ENCODE measurements at places on chromosomes 12 and 14.

GRCh38 chr12:85036234-85036707 is at the start of the genes LRRIQ1 and TSPAN19:
Gene LRRIQ1, plus strand, starts transcription at chr12:85036351. Its CDS starts 1,826 bp downstream, at chr12:85038177.
Gene TSPAN19, minus strand, starts transcription at chr12:85036277. Its CDS starts 6,331 bp downstream, at chr12:85029946.
- peak; percentile 65 for DNase-seq

DNA sequence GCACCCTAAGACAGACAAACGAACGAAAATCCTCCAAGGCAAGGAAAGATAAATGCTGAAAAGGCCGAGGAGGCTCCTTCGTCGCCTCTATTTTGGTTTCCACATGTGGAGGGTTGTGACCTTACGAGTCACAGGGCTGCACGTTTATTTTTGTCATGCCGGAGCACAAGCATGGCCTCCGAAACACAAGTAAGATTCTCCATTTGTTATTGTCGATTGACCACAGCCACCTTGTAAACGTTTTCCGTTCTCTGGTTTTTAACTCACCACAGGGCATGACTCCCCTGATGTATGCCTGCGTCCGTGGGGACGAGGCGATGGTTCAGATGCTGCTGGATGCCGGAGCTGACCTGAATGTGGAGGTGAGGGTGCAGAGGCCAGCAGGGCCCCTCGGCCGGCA is 73.1 kb upstream of the PWP1 start:
- no peak for DNase-seq

- DNase-seq, result no peak
Measured at GRCh38 chr14:61468063-61468825, 146.9 kb downstream of the PRKCH start.

DNA sequence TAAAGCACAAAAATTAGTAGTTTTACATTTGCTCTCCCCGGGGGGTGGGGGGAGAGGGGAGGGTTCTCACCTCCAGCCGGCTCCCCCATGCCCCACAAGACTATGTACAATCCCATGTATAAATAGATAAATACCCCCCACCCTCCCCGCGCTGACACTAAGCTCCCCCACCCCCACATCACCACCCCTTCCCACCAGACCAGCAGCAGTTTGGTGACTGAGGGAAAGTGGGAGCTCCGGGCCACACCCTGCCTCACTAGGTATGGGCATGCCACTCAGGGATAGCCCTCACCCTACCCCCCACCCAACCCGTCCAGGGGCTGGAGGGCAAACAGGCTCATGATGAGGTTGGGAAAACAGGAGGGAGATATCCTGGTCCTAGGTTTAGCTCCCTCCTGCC is 1.9 kb upstream of the PRKAG1 start:
- no peak for DNase-seq

DNA sequence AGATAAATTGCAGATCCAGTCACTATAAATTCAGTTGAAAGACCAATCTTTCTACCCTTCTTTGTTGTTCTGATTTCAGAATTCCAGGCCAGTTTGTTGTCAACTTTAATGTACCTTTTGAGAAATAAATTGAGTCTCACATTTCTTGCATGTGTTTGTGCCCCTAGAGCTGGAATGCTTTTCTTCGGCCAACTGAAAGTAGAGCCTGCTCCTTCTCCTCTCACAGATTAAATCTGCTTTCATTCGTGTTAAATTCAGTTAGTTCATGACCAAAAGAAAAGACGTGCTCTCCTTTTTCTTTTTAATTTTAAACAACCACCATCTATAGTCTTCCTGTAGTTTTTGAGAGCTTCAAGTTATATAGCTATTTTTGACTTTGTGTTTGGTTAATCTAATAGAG is 22.9 kb downstream of the SOCS2 start:
- DNase-seq, result no peak

DNA sequence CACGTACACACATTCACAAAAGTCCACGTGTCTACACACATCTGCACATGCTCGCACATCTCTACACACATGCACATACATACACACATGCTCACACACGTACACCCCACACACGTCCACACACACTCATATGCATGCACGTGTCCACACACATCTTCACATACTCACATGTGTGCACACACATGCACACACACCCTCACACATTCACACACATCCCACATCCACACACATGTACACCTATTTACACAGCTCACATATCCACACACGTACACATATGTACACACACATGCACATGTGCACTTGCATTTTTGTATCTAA is 3.6 kb downstream of the ADGRD1 start:
- no peak for DNase-seq

- DNase-seq, result no peak
Measured at GRCh38 chr12:96103067-96103644, 67.8 kb upstream of the LTA4H start.

DNA sequence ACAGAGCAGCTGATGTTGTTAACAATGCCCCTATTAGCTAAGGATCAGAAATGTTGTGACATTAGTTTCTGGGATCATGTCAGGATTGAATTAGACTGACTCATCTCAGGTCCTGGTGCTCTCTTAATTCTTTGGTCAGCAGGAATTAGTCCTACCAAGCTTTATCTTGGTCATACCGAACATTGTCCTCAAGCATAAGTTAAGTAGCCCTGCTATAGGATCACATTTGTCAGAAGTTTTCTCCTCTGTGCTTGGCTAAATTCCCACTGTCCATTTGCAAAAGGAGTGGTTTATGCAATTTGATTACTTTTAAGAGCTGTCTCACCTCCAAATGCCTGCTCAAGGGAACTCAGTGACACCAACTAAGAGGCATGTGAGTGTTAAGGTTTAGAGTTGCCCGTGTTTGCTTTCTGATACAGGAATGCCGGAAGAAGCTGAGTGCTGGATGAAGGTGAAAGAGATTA is 48.4 kb upstream of the IFNG-AS1 start:
- DNase-seq, result no peak

DNA sequence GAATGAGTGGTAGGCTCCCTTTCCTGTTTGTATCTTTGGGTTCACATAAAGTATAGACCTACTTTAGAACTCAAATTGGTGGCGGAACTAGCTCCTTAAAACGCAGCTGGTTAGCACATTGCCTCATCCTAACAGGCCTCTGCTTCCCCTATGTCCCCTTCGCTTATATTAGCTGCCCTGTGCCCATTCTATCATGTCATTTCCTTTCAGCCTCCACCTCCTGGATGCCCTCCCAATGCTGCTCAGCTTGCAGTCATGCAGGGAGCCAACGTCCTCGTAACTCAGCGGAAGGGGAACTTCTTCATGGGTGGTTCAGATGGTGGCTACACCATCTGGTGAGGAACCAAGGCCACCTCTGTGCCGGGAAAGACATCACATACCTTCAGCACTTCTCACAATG is 3.5 kb downstream of the DAZAP2 start:
- DNase-seq, result no peak

DNA sequence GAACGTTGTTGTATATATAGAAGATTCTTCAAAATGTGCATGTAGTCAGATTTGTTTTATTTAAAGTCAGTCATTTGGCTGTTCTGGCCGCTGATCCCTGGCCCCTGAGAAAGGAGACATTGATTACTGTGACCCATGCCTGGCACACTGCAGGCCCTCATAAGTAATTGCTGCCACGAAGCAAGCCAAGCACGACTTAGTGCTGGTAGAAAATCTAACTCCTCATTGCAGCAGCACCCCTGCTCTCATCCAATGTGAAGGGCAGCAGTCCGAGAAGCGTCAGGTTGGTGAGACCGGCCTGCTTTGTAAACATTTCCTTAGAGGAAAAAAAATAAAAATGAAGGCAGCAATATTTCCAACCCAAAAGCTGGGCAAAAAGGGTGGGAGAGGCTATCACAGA is 22.8 kb upstream of the TMTC2 start:
- DNase-seq, result no peak

DNA sequence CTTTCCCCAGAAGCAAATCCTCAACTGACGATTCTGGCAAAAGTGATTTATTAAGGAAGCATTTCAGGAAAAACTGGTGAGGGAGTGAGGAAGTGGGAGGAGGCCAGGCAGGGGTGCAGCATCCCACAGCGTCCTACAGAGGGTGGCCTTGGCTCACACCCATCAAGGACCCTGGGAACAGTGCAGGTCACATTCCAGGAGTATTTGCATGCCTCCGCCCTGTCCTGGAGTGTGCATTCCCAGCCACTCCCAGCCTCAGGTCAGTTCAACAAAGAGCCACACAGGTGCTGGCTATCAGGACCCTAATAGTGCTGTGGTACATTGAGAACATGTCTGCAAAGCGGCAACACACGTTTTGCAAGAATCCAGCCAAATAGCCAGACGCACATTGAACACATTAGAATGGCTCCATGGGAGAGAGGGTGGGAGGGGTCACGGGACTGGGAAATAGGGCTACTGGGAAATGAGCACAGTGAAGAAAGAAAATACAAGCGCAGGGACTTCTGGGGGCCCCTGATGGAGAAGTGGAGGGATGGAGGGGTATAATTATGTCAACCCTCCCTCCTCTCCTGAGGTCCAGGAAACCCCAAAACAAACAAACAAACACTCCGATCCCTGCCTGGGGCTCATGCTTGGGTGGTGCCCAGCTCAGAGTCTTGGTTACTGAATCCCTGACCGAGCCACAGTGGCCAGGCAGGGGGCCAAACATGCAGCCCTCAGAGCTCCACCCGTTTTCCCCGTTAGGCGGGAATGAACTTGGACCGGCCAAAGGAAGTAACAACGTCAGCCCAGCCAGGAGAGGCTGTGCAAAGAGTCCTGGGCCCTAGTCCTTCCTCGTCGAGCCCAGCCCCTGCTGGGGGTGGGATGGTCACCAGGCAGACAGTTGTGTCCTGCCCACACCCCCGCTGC is 36.5 kb downstream of the CMKLR1 start:
- peak; percentile 59 for DNase-seq

GRCh38 chr12:97748298-97748697 is 285.7 kb downstream of the RMST start:
- DNase-seq, result no peak

GRCh38 chr12:42284157-42284556 is 41.7 kb downstream of the ZCRB1 start:
- DNase-seq, result no peak
